ENCODE measurements at places on chromosomes 13 and 19. TPM values are rescaled to one million over a fixed set of nuclear protein-coding genes. Genes with fewer than 3 reads are reported as not detected.

Gene MCEMP1
- 155 TPM for total RNA-seq

Gene ZNF550
- total RNA-seq: 11.1 TPM

Gene C19orf85
- not detected for total RNA-seq

Gene NOVA2
- 17.8 TPM for total RNA-seq

Gene C19orf44
- 4.3 TPM for total RNA-seq

Gene ZNF627
- total RNA-seq: 13.6 TPM

Gene AXL
- 65.0 TPM for total RNA-seq

Gene MEF2B
- 3.9 TPM for total RNA-seq

Gene ZNF665
- total RNA-seq: 2.9 TPM

Gene GPR4
- 22.1 TPM for total RNA-seq

Gene TTC9B
- not detected for total RNA-seq

Gene GAPDHS
- not detected for total RNA-seq

Gene KIR2DL4
- total RNA-seq: not detected

Gene CASP14
- total RNA-seq: not detected

Gene PDCD2L
- total RNA-seq: 19.2 TPM

Gene ZNF486
- 8.1 TPM for total RNA-seq

Gene OR4F17
- not detected for total RNA-seq

Gene RASGRP4
- total RNA-seq: 4.4 TPM

Gene C1QTNF9B
- not detected for total RNA-seq

Gene PDX1
- not detected for total RNA-seq

Gene GPR183
- 10.4 TPM for total RNA-seq

Gene SPRY2
- 61.9 TPM for total RNA-seq

Gene SELENOV
- total RNA-seq: not detected

Gene VN1R4
- total RNA-seq: not detected

Gene ZIC5
- 0.07 TPM for total RNA-seq

Gene BLVRB
- 379 TPM for total RNA-seq
